Stimulated activated CD8-positive, alpha-beta memory T cell treated with anti-CD3 and anti-CD28 coated beads, Interleukin-7, amount 100 ng/mL, for 1 hour (primary cell): ENCODE measurements at places on chromosomes 2 and 18.

GRCh38 chr2:177282181-177282641, 17.7 kb upstream of the NFE2L2 start:
- no peak for DNase-seq

DNA sequence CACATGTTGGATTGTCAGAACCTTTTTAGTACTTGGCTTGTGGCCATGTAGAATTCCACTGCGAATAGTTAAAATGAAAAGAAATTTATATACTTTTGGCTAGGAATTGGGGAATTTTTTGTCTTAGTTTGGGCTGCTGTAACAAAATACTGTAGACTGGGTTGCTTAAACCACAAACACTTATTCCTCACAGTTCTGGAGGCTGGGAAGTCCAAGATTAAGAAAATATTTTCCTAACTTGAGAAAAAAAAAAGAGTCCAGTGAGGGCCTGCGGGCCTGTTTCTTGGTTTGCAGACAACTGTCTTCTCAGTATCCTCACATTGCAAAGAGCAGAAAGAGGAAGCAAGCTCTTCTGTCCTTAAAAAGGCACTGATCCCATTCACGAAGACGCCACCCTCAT, 81.9 kb downstream of the CD226 start:
- DNase-seq: no peak

- no peak for DNase-seq
Observed at GRCh38 chr2:43572244-43572643, 23.6 kb downstream of the THADA start.

DNA sequence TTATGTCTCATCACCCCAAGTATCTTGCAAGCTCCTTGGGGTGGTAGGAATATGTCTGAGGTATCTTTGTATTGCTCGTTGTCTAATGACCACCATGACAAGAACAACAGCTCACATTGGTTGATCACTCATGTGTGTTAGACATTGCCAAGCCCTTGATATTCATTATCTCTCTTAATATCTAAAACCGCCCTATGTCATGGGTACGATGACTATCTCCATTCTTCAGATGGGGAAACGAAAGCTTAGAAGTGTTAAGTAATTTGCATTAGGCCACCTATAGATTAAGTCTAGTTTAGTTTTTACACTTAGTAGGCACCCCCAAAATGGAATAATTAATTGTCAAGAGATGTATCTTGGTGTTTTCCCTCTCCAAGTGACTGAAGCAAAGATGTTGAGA, 57.0 kb downstream of the ICOS start:
- no peak for DNase-seq

DNA sequence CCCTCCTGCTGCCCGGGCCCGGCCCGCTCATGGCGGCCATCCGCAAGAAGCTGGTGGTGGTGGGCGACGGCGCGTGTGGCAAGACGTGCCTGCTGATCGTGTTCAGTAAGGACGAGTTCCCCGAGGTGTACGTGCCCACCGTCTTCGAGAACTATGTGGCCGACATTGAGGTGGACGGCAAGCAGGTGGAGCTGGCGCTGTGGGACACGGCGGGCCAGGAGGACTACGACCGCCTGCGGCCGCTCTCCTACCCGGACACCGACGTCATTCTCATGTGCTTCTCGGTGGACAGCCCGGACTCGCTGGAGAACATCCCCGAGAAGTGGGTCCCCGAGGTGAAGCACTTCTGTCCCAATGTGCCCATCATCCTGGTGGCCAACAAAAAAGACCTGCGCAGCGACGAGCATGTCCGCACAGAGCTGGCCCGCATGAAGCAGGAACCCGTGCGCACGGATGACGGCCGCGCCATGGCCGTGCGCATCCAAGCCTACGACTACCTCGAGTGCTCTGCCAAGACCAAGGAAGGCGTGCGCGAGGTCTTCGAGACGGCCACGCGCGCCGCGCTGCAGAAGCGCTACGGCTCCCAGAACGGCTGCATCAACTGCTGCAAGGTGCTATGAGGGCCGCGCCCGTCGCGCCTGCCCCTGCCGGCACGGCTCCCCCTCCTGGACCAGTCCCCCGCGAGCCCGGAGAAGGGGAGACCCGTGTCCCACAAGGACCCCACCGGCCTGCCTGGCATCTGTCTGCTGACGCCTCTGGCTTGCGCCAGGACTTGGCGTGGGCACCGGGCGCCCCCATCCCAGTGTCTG, 767 bp downstream of the RHOB start:
- DNase-seq: no peak
